H4 (cell line): ENCODE measurements at places on chromosomes 6 and 20. TPM values are rescaled to one million over a fixed set of nuclear protein-coding genes. Genes with fewer than 3 reads are reported as not detected.

C6orf89 gene
- total RNA-seq: 34.2 and 39.6 TPM in 2 replicates

GRCh38 chr6:157721426-157721825, 101.6 kb upstream of the SNX9 start:
- DNase-seq: no peak

CYP24A1 gene
- 0.95 TPM in 1 of 2 replicates, not detected in the other for total RNA-seq

FLRT3 gene
- 36.5 and 41.9 TPM in 2 replicates for total RNA-seq

GRCh38 chr20:745683-746301, 22.5 kb downstream of the SLC52A3 start:
- no peak for DNase-seq

DNA sequence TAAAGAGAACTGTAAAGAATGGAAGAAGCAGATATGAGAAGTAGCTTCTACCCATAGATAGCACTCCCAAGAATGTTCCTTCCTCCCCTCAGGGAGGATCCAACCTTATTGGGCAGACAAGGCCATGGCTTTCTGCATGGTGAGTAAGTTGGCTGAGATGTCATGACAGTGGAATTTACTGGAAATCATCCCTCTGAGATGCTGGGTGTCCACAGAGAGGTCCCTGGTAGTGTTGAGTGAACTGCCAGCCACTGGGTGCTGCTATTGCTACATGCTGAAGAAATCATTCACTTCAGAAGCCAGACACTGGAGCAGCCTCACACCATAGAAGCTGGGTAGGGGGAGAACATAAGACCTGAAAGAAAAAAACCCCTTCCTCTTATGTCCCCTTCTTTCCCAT, 46.4 kb upstream of the FERMT1 start:
- DNase-seq: no peak

ENPP3 gene
- total RNA-seq: not detected in 2 replicates

ASIP gene
- total RNA-seq: not detected in 2 replicates

DNA sequence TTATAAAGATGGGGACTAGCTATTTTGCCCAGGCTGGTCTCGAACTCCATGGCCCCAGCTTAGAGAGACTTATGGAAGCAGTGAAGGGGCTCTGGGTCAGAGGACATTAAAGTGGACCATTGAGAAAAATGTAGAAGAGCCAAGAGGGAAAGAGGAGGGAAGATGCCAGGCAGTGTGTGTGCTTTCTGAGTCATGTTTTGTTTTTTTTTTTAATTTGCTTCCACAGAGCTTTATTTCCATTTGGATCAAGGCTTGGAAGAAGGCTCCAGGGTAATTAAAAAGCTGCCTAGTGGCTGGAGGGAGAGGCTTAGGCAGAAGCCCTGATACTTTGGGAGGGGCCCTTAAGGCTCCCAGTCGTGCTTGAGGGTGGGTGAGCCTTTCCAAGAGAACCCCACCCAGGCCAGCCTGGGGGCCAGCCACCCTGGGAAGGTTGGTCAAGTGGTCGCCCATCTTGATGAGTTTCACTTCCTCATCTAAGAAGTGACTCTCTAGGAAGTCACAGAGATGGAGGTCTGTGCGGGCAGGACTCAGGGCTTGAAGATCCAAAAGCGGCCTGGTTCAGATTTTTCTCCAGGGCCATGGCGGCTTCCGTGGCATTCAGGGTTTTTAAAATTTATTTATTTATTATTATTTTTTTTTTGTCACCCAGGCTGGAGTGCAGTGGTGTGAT, 3.0 kb upstream of the ZNF335 start:
- DNase-seq: no peak

PSORS1C2 gene
- not detected in 2 replicates for total RNA-seq

DNA sequence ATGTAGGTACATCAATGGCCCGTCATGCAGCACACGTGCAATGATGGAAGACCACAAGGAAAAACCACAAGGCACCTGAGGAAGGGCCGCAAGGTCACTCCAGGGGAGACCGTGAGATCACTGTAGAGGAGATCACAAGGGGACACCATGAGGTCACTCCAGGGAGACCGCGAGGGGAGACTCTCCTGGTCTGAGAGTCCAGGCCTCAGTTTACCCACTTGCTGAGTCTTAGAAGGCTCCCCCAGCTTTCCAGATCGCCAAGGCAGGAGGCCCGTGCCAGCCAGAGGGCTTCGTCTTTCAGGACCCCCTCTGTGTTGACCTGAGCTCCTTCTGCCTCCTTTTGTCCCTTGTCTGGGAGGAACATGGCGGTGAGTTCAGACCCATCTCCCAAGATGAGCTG, 232.2 kb downstream of the ERMARD start:
- no peak for DNase-seq

GRCh38 chr6:87807475-87807874, 105.4 kb upstream of the AKIRIN2 start:
- DNase-seq: no peak

DNA sequence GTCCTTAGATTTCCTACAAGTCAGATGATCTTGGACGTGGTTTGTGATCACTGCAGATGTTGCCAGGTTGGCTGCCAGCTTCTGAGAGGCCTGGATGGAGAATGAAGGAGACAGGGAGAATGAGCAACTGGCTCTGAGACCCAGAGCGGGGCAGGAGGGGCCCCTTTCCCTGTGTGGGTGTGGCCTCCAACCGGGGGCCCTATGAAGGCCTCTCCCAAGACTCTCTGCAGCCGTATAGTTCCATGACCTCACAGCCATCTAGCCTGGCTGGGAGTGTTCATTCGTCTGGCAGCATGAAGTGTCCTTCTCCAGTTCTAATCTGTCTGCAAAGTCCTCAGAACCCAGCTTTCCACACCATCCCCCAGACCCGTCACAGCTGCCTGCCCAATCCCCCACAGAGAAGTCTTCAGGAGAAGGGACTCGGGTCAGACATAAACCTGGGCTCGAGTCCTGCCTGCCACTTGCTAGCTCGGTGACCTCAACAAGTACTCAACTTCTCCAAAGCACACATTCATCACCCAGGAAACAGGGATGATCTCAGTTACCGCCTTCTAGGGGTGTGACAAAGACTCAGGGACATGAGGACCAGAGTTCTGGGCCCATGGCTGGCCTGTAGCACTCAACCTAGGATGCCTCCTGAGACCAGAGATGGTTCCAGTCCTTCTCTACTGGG, 122.6 kb downstream of the EDN3 start:
- no peak for DNase-seq

DNA sequence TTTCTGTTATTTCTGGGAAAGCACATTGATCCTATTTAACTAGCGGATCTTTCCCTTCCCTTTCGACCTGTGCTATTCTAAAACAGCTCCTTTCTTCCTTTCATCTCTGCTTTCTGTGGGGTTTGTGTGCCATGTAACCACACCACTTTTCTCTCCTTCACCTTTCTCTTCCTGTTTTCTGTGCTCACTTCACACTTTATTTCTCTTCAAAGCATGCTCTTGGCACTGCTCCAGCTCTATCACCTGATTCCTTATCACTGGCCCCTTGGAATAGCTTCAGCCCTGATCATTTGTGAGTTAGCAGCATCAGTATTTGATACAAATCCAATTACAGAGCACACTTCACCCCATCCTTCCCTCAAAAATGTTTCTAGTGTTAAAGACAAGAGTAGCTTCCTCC, 8.1 kb upstream of the METTL24 start:
- no peak for DNase-seq

DNA sequence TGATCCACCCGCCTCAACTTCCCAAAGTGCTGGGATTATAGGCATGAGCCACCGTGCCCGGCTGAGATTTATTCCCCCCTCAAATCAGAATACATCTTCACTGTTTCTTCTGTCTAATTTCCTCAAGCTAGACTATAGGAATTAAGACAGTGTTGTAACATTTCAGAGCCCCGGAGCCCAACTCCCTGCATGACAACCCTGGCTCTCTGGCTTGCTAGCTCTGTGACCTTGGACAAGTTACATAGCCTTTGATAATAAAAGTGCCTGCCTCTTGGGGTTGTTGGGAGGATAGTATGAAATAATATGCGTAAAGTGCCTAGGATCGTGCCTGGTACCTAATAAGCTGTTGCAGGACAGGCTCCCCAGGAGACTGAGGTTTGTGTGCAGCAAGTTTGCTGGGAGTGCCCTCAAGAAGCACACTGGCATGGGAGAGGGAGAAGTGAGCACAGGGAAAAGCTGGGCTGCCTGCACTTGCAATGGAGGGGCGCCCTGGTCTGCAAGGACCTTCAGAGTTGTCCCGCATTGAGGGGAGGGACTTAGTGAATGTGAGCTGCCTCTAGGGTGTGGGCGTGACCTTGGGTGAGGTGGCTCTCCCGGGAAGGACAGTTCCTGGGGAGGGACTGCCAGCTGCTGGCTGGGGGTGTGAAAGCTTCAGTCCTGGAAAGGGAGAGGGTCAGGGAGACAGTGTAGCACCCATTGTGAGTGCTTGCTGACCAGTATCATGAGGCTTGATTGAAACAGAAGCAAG, 43.4 kb downstream of the TAF8 start:
- DNase-seq: no peak
